CD4-positive, alpha-beta memory T cell (primary cell): ENCODE measurements at places on chromosomes 5 and 9. TPM values are rescaled to one million over a fixed set of nuclear protein-coding genes. Genes with fewer than 3 reads are reported as not detected.

- H3K4me3 ChIP-seq, result no peak overlapping the region
- no peak for DNase-seq
- H3K27ac ChIP-seq, result no peak overlapping the region
- no peaks in the 10 kb centered on the region for H3K36me3 ChIP-seq
- H3K4me1 ChIP-seq, result peaks cover 49% of the 10 kb centered on the region
- H3K27me3 ChIP-seq, result no peaks in the 10 kb centered on the region
Measured at GRCh38 chr9:114689813-114690212, 7.8 kb upstream of the TEX48 start.

GRCh38 chr5:134547579-134547978, 22.1 kb downstream of the JADE2 start:
- H3K4me3 ChIP-seq, result no peak overlapping the region
- no peak for DNase-seq
- H3K4me1 ChIP-seq, result peaks cover 80% of the 10 kb centered on the region
- peaks cover 56% of the 10 kb centered on the region for H3K36me3 ChIP-seq

GRCh38 chr9:99782962-99783718, 38.5 kb upstream of the NR4A3 start:
- H3K4me1 ChIP-seq, result no peaks in the 10 kb centered on the region
- H3K27ac ChIP-seq, result no peak overlapping the region
- no peak overlapping the region for H3K4me3 ChIP-seq
- no peaks in the 10 kb centered on the region for H3K27me3 ChIP-seq

DNA sequence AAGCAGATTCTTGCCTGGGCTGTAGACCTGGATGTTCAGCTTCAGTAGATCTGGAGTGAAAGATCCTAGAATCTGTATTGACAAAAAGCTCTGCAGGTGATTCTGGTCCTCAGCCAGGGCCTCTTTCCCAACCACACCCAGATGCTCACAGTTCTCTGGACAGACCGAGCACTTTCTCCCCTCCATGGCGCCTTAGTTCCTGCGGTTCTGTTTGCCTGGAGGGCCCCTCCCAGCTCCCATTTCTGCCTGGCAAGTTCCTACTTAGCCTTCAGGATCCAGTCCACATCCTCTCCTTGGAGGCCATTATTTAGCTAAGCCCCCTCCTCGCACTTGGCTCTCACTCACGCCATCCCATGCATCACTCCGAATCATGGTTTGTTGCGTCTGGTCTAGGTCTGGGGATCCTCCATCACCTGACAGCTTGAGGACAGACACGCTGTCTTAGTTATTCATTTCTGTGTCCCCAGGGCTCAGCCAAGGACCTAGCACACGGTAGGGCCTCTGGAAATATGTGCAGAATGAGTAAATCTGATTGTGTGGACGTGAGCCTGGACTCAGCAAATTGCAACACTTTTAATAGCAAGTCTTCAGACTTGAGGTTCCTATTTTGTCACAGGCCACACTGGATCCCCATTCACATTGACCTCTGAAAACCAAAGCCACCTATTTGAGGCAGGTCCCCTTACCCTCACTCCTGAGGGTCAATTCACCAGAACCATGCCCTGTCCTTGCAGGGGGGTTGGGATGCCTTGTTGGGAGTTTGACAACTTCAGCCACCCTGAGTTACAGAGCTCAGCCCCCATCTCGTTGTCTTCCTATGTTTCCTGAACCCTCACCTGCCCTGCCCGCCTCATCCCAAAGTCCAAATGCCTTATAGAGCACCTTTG, 50.7 kb downstream of the COL15A1 start:
- no peak overlapping the region for H3K4me3 ChIP-seq
- DNase-seq, result no peak
- H3K27me3 ChIP-seq, result no peaks in the 10 kb centered on the region
- H3K4me1 ChIP-seq, result no peaks in the 10 kb centered on the region
- no peak overlapping the region for H3K27ac ChIP-seq

- no peak overlapping the region for H3K4me3 ChIP-seq
- DNase-seq, result no peak
- peaks cover 48% of the 10 kb centered on the region for H3K4me1 ChIP-seq
- no peaks in the 10 kb centered on the region for H3K27me3 ChIP-seq
Measured at GRCh38 chr5:170311511-170312300, 14.1 kb upstream of the LCP2 start.

DNA sequence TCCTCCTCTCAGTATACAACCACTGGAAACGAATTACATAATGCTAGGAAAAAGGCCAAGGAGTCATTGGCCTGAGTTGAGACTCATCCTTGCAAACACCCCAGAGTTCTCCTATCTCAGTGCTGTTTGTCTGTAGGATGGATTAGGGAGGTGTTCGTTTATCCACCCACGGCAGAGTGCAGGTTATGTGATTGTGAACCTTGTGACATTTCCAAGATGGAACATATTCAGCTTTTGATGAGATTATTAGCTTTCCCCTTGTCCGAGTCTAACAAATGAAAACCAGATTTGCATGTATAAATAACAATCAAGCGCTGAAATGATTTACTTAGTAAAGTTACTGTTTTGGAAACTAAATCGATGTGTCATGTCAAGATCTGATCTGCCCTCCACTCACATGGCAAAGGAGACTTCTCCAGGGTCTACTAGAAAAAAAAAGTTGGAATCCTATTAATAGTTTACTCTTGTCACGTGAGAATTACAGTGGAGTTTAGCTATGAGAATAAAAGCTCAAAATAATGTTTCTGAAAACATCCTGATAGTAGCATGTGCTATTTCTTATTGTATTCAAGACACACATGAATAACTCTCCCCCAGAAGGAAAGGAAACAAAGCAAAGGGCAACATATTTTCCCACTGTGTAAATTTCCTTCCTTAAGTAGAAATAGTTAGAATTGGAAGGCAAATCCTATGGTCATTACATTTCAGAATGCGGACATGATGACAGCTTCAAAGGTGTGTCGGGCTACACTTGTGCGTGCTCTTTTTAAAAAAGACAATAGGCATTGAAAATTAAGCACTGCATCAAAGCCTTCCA, 600.4 kb downstream of the EBF1 start:
- no peaks in the 10 kb centered on the region for H3K36me3 ChIP-seq
- no peak overlapping the region for H3K4me3 ChIP-seq

DNA sequence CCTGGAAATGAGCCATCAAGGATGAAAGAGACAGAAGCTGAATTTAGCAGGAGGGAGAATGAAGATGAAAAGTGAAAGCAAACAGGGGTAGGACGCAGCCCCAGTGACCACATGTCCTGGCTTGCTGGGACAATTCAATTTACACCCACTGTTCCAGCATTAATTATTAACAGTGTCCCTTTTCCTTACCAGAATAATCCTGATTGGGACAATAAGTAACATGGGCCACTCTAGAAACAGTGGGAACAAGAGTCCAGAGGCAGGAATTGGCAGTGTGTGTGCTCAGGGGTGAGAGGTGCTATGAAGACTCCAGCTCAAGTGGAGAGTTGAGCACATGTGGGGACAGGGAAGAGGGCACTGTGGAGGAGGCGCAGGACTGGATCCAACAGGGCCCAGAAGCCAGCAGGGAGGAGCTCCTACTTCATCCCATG, 147.1 kb downstream of the C5orf15 start:
- no peak for DNase-seq
- no peak overlapping the region for H3K27ac ChIP-seq
- H3K4me1 ChIP-seq, result peaks cover 21% of the 10 kb centered on the region
- H3K36me3 ChIP-seq, result no peaks in the 10 kb centered on the region

GRCh38 chr5:57383093-57383861, 99.3 kb downstream of the ACTBL2 start:
- no peak overlapping the region for H3K27ac ChIP-seq
- peak; percentile 34 for DNase-seq
- no peaks in the 10 kb centered on the region for H3K36me3 ChIP-seq
- no peak overlapping the region for H3K4me3 ChIP-seq
- peaks cover 12% of the 10 kb centered on the region for H3K4me1 ChIP-seq
- H3K27me3 ChIP-seq, result no peaks in the 10 kb centered on the region

DNA sequence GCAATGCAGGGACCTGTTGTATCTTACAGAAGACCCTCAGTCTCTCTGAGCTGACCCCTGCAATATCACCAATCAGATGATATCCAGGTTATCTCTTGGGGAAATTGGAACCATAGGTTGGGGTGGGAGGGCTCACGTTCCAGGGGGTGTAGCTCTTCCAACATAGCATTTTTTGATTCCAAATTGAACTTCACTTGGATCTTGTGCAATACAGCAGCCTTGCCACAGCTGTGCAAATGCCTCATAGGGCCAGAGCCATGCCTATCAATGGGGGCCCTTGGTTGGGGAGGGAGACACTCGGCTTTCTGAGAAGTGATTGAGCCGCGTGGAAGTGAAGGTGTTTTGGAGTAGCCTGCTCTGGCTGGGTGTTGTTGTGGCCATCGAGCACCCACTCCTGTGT, 117.2 kb upstream of the PITX1 start:
- no peak for DNase-seq
- no peak overlapping the region for H3K4me3 ChIP-seq
- H3K4me1 ChIP-seq, result no peaks in the 10 kb centered on the region

The ARL10 gene
- total RNA-seq, result 17.9 TPM

The DPM2 gene
- total RNA-seq, result 39.7 TPM
